ENCODE measurements at places on chromosomes 1 and 21.
A peak's percentile ranks its signal among the peaks of the same experiment; 100 is the strongest.

- DNase-seq, result no peak
Observed at GRCh38 chr1:224333309-224333926, 3.4 kb upstream of the NVL start.

- DNase-seq, result no peak
Observed at GRCh38 chr1:43521756-43522155, 8.9 kb upstream of the PTPRF start.

GRCh38 chr1:178724728-178725465, at the start of gene RALGPS2:
TSS of gene RALGPS2 (plus strand) at chr1:178725244. CDS start at chr1:178776765, 51,521 bp downstream.
- DNase-seq, result peak; percentile 30

DNA sequence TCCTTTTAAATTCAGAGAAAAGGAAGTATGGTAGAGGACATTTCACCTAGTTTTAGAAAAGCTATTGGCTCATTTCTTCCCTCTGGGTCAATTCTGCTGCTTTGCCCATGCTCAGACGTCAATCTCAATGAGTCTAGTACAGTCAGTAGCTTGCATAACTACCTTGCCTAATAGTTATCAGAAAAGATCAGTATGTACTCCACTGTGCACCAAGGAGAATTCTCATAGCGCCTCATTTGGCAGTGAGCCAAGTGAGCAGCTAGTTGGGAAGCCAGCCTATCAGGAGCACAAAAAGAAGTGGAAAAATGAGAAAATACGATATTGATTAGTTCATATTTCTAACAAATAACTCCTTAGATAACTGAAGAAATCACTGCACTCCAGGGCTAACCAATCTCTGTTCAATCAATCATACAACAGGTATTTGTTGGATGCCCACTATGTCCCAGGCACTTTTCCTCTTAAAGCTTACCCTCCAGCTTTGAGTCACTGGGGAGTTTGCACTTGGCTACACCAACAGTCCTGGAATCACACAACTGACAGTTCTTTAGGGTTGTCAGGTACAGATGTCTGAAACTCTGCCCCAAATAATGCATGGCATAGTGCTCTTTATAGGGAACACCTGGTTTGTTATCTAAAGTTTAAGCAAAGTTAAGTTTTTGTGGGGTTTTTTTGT, 50.2 kb downstream of the PRDX6 start:
- DNase-seq, result no peak

DNA sequence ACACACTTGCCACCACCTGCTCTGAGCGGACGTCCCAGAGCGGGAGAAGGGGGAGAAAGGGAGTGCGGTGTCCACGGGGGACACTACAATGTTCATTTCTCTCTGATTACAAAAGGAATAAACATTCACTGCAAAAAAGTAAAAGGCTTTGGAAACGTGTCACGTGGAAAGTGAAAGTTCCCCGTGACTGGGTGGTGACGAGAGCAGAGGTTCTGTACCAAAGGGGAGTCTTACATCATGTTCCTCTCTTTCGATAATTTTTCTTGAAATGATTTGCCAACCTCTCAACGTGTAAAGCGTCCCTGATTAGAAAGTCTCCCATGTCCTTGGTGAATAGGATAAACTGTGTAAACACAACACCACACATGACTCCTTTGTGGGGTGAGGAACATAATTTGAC, 22.0 kb upstream of the PRDM15 start:
- DNase-seq, result peak; percentile 32

DNA sequence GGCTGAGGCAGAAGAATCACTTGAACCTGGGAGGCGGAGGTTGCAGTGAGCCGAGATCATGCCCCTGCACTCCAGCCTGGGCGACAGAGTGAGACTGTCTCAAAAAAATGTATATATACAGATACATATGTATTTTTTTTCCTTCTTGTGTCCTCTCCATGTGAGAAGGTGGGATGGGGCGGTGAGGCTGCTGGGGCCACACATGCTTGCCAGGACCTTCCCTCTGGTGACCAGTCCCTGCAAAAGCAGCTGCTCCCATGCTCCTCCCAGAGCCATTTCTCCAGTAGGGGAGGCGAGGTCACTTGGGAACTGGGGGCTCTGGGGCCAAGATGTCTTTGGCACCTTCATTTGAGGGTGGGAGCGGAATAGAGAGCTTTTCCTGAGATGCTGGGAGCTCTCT, 74.9 kb downstream of the PIK3CD start:
- no peak for DNase-seq

DNA sequence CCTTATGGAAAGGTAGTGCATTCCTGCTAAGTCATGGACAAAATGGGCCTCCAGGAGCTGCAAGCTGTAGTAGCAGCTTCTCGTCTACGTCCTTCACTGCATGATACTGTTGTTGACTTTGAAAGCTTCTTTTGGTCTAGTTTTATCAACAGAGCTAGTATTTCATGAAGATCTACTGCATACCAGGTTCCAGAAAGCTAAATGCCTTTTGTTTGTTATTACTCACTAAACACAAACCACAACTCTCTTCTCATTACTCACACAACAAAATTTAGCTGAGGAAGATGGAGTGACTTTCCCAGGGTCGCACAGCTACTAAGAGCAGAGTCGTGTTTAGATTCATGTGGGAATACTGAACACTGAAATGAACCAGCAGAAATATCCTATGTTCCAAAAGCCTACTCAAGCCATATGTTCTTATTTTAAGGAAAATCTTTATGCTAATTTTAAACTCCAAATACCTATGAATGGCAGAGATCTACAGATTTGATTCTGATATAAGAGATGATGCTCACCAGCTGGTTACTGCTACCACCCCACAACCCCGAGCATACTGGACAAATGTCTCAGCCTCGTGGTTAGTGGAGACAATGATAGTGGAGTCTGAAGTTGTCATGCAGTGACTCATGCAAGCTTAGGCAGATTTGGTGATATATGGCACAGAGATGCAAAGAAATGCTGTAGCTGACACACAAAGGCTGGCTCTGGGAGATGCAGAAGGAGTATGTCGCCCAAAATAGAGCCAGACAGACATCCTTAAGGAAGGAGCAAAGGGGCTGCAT, 20.6 kb downstream of the PGBD2 start:
- DNase-seq, result no peak

DNA sequence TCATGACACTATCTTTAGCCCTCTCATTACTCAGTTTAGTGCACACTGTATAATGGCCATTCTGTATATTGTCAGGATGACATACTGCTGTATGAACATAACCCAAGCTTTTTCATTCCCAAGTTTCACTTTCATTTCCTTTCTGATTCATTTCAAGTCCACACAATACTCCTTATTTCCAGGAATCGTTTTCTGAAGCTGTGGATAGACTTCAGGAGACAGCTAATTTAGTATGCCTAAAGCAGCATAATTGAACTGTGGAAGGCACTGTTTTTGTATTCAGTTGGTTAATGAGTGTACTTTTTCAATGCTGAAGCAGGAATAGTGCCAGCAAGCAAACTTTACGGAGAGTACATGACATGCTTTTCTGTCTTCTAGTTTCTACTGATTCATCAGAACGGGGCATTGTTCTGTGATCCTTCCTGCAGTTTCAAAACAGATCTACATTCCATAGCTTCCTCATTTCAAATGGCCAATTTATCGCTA, 578.5 kb upstream of the ZP4 start:
- DNase-seq, result no peak

Measured in stimulated activated CD8-positive, alpha-beta memory T cell treated with anti-CD3 and anti-CD28 coated beads, Interleukin-2, amount 100 ng/mL, for 48 hours (primary cell).